ENCODE measurements at places on chromosomes 13 and 19.

DNA sequence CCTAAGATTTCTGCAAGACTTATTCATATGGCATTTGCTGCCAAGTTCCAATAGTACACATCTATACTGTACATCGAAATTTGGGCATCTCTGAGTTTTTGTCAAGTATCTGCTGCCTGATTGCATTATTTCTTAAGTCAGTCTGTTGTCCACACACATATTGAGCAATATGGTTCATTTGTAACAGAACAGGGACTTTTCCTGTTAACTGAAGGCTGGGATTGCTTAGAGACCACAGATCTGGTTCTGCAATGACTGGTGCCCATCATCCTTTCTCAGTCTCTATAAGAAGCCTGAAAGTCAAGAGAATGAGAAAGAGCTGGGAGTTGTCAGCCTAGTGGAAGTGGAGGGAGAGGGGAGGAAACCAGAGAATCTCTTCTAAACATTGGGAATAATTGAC, 22.5 kb upstream of the MYCBP2 start:
- DNase-seq, result no peak

DNA sequence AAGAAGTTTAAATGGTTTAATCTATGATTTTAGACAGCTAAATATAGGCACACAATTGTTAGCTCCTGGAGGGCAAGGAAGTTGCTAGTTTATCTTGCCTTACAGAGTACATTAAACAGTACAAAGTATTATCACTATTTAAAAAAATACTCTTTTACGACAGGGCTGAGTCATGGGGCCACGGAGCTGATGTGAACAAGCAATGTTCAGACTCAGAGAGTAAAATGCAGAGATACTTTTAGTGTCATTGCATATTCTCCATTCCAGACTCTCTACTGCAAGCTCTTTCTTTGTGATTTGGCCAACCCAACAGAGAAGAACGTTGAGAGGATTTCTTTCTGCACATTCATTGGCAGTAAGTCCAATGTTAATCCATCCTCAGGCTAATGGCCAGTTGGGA, 352.4 kb downstream of the SPRY2 start:
- DNase-seq, result no peak

- DNase-seq, result peak; percentile 21
Observed at GRCh38 chr13:108276060-108276459, 6.5 kb downstream of the TNFSF13B start.

DNA sequence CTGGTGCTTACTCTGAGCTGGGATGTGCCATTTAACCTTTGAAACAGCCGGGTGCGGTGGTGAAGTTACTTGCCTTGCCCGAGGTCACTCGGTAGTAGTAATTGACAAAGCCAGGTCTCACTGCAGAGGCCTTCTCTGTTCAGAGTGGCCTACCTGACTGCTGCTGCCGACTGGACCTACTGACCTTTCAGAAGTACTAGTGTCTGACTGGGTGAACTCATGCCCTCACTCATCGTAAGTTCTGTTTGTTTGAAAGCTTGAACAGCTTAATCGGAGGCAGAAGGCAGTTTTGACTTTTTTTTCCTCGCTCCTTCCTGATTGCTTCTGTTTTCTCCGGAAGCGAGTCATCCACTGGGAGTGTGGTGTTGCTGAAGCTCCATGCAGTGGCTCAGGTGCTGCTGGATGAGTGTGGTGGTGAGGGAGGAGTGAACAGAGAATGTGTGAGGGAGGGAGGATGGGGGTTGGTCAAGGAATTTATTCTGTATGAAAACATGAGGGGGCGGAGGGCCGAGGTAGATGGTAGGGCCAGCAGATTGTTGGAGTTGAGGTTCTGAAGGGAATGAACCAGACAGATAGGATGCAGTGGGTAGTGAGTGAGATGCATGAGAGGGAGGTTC, 2.7 kb downstream of the SPINT2 start:
- DNase-seq, result no peak

DNA sequence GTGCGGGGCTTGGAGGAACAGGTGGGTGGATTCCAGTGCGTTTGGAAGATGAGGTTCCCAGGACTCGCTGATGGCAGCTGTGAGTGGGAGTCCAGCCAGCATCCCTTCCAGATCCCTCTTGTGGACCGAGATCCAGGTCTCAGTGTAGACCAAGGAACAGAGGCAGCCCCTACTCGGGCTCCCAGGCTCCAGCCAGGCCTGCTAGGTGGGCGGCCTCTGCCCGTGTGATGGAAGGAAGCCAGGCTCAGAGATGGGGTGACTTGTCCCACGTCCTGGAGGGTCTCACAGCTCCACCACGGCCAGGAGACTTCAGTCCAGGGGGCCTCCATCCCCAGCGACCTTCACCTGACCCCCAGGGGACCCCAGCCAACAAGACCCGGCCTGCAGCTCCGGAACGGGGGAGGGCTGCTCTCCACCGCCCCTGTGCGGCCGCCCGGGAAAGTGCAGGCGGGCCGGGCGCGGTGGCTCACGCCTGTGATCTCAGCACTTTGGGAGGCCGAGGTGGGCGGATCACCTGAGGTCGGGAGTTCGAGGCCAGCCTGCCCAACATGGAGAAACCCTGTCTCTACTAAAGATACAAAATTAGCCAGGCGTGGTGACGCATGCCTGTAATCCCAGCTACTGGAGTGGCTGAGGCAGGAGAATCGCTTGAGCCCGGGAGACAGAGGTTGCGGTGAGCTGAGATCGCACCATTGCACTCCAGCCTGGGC, 729 bp upstream of the MADCAM1 start:
- DNase-seq, result no peak

DNA sequence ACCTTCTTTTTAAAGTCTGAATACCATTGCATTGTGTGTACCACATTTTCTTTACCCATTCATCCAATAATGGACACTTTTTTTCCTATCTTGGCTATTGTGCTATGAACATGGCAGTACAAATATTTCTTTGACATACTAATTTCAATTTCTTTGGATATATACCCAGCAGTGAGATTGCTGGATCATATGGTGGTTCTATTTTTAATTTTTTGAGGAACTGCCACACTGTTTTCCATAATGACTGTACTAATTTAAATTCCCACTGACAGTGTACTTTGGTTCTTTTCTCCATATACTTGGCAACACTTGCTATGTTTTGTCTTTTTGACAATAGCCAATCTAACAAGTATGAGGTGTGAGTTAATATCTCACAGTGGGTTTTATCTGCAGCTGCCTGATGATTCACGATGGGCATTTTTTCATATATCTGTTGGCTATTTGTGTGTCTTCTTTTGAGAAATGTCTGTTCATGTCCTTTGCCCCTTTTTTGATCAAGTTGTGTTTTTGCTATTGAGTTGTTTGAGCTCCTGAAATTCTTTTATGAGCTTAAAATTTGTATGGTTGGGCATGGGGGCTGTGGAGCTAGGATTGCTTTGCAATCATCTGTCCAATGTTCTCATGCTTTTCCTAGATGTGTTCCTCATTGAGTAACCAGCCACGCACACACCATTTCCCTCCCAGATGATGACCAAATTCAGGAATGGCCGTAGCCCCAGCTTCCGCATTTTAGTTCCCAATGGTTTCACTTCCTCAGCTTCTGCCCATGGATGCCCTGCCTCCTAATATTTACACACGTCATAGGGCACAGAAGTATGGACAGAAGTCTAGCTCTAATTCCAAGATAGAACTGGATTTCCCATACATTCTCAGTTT, 380.0 kb upstream of the SGCG start:
- DNase-seq, result peak; percentile 41

GRCh38 chr19:44718441-44719261, 19.7 kb downstream of the CEACAM16 start:
- no peak for DNase-seq

DNA sequence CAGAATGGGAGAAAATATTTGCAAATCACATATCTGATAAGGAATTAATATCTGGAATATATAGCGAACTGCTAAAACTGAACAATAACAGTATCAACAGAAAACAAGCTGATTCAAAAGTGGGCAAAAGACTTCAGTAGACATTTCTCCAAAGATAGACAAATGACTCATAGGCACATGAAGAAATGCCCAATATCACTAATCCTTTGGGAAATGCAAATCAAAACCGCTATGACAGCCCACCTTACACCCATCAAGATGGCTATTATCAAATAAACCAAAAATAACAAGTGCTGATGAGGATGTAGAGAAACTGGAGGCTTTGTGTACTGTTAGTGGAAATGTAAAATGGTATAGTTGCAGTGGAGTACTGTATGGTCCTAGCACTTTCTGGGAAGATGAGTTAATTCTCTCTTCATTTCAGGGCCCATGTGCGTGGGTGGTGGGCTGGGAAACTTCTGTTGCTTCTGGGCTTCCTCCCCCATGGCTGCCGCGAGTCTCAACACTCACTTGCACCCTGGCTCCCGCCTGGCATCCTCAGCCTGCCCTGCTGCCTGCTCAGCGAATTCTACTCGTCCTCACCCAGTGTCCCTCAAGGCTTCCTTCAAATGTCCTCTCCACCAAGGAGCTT, 12.4 kb upstream of the GJA3 start:
- DNase-seq, result no peak

- DNase-seq, result no peak
Observed at GRCh38 chr13:86579662-86580061, 780.4 kb upstream of the SLITRK6 start.

GRCh38 chr19:46828484-46828883, 22.2 kb downstream of the AP2S1 start:
- DNase-seq, result no peak

- no peak for DNase-seq
Observed at GRCh38 chr13:29856426-29856825, 6.0 kb upstream of the UBL3 start.

DNA sequence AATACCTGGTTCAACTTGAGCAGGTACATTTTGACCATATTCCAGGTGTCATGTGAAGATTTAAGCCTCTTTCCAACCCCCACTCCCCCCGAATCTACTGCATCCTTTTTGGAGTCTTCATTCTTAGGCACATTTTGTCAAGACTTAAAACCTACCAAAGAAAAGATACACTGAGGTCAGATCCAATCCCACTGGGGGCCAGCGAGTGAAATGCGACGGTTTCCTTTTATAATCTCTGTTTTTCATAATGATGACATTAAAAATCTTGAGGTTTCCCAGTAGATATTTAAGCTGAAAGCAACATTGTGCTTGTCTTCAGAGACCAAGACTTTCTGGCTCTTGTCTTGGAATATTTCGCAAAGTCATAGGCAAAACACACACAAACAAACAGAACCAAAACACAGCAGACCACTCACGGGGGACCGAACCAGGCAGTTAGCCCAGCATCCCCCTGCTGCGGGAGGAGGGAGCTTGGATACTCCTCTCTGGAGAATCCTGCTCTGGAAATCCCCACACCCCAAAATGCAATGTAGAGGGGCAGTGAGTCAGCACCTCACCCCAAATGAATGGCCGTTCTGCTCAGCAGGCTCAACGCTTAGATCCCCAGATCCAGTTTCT, 506 bp upstream of the GAS6 start:
- no peak for DNase-seq

- DNase-seq, result no peak
Observed at GRCh38 chr13:72700509-72700908, 26.9 kb downstream of the MZT1 start.

DNA sequence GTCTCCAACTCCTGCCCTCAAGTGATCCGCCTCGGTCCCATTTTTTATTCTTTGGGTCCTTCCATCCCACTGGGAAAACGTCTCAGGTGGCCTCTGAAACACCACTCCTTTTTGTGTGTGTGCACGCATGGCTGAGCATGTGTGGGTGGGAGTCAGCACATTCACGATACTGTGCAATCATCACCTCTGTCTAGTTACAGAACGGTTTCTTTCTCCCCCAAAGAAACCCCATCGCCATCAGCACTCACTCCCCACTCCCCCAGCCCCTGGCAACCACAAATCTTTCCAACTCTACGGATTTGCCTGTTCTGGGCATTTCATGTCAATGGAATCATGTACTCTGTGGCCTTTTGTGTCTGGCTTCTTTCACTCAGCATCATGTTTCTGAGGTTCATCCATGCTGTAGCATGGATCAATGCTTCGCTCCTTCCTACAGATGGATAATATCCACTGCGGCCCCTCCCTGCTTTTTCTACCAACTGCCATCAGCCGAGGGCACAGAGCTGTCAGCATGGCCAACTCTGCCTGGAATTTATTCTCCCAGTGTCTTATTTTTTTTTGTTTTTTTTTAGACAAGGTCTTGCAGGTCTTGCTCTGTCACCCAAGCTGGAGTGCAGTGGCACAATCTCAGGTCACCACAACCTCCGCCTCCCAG, 9.7 kb downstream of the F2RL3 start:
- DNase-seq, result no peak

GRCh38 chr19:11091703-11092153, 2.5 kb downstream of the LDLR start:
- peak; percentile 42 for DNase-seq

DNA sequence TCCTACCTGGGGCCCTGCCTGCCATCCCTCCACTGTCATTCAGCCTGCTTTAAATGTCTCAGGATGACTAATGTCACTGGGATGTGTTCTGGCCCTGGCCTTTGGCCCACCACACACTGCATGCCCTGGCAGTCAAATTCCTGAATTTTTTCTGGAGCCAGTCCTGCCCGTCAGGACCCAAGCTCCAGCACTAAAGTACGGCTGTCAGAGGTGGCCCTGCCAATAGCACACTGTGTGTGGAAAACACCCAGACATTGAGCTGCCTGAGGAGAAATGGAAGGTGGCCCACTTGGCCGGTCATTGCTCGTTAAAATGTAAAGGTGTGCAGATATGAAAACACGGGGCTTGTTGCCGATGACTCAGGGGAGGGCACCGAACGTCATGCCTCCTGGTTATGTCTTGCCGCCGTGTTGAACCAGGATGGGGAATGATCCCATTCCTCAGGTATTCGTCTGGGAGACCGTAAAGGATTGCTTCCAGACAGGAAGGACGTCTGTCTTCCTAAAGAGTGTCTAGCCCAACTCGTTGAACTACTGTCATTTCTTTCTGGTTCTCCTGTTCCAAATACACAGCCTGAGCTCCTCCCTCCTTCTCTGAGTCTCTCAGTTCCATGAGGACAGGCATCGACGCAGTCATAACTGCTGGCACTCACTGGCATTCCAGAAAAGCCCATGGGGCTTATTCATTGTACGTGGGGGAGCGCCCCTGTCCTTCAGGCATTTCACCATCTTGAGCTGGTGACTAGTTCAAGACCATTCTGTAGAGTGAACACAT, 40.6 kb downstream of the COL4A2 start:
- no peak for DNase-seq

DNA sequence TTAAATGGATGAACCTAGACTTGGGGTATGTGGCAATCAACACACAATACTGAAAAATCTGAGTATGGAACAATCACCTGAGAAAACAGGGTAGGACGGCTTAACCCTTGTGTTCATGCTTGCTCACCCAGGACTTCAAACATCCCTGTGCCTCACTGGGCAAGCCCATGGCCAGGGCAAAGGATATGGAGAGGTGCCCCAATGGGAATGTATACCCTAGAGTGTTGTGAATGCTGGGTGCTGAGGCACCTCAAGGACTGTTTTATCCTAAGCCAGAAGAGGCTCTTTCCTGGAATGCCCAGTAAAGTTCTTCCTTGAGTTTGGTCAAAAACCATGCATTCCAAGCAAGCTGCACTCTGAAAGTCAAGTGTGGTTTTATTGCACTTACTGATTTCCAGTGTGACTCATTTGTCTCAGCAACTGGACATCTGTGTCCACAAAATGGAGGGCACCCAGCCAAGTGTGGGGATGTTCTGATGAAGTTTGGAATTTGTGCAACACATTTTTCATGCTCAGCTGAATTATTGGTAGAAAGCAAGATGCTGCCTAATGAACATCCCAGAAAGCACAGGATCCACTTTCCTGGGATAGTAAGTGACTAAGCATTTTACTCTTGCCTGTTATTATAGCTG, 531.3 kb downstream of the RFC3 start:
- peak; percentile 35 for DNase-seq

Measured in gastrocnemius medialis (tissue), 4 donors.